ENCODE measurements at places on chromosomes 7 and 10.
A peak's percentile ranks its signal among the peaks of the same experiment; 100 is the strongest.

DNA sequence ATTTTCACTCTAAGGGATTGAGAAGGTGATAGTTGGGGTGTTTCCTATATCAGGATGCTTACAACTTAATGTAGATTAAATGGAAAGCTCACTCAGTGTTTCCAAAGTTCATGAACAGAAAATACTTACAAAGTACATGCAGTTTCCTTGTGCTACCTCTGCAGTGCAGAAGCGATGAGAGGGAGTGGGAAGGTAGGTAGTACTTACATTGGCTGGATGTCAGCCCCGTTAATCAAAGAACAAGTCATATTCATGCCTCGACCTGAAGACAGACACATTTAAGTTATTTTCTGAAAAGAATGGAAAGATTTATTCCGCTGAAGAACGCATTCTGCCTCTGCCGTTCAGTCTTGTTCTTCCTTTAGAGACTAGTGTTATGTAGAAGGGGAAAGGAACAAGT lies 93.1 kb downstream of the ZMYND11 start:
- DNase-seq, result no peak

GRCh38 chr7:69941077-69941651 lies 342.9 kb downstream of the AUTS2 start:
- no peak for DNase-seq

GRCh38 chr10:73591935-73592699 lies 975 bp upstream of the USP54 start:
- DNase-seq, result peak; percentile 84

GRCh38 chr10:51892965-51893658 lies 193.7 kb upstream of the CSTF2T start:
- peak; percentile 80 for DNase-seq

GRCh38 chr10:84226616-84227015 lies 1.3 kb upstream of the LRIT2 start:
- no peak for DNase-seq

DNA sequence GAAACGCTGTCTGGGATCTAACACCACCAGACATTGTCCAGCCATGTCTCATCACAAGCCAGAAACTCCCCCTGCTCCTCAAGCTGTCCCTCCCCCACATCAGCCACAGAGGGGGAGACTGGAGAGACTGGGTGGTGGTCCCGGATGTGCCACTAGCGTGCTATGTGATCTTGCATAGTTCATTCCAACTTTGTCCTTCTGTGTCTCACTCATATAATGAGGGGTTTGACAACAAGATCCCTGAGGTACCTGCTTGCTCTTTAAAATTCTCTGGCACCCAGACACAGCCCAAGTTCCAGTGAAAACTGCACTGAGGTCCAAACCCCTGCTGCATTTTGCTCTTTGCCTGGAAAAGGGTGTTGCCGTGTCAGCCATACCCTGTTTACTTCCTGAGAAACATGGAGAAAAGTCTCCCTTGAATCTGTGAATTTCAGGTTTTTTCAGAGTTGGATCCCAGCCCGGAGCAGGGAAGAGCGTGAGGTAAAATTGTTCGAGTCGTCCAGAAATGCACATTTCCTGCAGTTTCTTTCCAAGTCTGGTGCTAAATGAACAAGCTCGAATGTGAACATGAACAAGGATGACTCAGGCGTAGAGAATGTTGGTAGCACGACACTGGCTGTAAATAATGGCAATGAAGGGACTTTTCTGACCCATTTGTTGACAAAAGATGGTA lies 156.6 kb downstream of the CCDC3 start:
- peak; percentile 25 for DNase-seq

- no peak for DNase-seq
These were observed 19.1 kb upstream of the INPP5F start for GRCh38 chr10:119706521-119707278.

GRCh38 chr7:82194016-82194643 lies 249.4 kb downstream of the CACNA2D1 start:
- DNase-seq, result no peak

DNA sequence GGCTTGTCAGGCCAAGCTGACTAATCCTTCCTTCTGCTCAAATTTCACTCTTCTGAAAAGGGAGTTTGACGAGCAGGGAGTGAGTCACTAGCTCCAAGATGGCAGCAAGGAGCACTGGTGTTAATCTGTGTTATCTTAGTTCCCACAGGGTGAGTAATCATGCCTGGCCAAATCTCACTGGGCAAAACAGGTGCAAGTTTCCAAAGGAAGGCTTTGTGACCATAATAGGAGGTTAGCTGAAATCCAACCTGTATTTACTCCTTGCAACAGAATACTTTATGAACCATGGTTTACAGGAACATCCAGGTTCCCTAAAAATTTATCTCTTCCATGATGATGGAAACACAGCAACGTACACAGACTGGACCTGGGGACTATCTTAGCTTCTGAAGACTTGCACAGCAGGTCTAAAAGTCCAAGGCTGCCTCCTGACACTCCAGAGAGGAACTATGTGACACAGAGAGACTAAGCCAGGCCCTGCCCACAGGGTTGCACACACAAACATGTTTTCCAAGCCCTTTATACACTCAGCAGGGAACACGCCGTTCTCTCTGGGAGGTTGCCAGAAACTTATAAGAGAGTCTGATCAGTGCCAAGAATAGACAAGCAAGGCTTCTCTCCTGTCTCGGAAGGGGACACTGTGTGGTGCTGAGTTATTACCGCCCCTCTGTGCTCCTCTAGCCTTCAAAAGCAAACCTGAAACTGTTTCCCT lies 46.3 kb downstream of the PDK4 start:
- peak; percentile 41 for DNase-seq

DNA sequence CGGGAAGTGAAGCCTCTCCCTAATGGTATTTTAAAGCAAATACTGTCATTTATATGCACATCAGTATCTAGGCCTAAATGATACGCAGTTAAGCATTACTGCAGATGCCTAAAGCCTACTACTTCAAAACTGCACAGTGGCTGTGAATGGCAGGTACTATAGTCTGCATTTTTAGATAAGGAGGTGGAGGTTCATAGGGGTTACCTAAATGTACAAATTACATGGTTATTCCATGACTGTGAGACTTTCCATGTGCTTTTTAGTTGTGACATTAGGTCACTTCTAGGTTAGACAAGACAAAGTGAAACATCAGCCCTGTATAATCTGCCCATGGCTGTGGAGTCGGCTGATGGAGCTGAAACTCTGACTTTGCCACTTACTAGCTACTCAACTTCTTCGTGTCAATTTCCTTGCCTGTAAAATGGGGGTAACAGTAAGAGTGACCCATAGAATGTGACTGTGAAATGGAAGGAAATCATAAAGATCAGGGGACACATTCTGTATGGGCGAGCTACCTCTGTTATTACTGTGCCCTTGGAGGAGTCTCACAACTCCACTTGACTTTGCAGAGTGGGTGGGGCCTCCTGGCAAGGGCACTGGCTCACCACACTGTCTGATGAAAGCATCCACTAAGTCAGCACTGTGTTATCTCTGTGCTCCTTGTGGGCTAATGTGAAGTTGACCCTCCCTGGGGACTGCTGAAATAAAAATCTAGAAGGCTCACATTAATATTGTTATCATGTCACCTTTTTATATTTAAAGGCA lies 239.4 kb downstream of the TNS3 start:
- DNase-seq, result no peak

DNA sequence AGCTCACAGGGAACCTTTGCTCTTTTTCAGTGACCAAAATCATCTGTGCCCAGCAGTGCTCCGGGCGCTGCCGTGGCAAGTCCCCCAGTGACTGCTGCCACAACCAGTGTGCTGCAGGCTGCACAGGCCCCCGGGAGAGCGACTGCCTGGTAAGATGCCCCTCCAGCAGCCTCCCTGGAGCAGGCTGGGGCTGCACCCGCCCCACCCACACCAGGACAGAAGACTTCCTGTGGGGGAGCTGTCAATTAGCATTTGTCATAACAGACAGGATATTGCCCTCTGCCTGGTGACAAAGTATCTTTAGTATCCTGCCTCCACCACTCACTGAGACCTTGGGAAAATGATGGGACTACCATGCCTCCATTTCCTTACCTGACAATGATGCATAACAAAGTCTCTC lies 133.7 kb downstream of the EGFR start:
- DNase-seq, result no peak

DNA sequence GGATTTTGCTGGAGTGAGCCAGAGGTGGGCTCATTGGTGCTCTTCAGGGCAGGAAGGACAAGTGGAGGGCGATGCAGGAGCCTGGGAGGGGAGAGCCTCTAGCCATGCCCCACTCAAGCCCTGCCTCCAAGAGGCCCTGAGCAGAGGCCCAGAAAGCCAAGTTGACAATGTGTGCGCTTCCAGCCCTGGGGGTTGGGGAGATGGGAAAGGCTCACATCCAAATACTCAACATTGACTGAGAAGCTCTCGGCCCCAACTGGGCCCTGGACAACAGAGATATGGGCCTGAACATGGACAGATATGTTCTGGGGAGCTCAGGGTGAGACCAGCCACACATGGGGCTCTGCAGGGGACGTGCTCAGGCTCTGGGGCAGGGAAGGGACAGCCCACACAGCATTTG lies 39.0 kb downstream of the FRMPD2 start:
- DNase-seq, result no peak

- no peak for DNase-seq
These were observed 78.4 kb upstream of the CACNA2D1 start for GRCh38 chr7:82521906-82522445.

DNA sequence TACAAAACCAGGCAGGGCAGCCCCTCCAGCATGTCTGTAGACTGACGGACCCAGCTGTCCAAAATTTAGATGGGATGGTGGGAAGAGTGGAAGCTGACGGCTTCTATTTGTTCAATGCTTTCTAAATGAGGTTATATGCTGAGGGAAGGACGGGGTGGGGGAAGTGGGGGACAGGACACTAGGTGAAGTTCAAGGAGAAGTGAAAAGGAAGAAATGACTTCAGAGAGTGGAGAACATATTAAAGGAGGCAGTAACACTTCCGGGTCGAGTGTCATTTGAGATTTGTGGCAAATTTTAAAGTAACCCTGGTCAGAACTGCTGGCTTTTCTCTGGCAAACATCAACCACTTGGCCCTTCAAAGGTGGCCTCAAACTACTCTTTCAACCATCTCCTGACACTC lies 9.4 kb downstream of the PIP4K2A start:
- no peak for DNase-seq

DNA sequence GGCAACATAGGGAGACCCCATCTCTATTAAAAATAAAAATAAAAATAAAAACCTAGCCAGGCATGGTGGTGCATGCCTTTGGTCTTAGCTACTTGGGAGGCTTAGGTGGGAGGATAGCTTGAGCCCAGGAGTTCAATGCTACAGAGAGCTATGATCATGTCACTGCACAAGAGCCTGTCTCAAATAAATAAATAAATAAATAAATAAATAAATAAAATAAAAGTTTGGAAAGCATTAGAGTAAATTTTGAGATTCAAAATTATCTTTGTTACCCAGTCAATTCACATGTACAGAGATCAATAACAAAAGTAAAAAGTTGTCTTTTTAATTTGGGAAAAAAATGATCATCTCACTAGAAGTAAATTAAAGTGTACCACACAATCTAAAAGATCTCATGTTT lies 255.8 kb upstream of the MYO3A start:
- no peak for DNase-seq

GRCh38 chr7:96311967-96312366 lies 9.9 kb downstream of the SLC25A13 start:
- no peak for DNase-seq

- DNase-seq, result no peak
These were observed 24.7 kb downstream of the LRMDA start for GRCh38 chr10:75456122-75456521.

All from T47D (cell line).